ENCODE measurements at places on chromosomes 6 and 20.
A peak's percentile ranks its signal among the peaks of the same experiment; 100 is the strongest.

GRCh38 chr20:3068986-3069900 is 2.2 kb upstream of the OXT start:
- no peaks in the 10 kb centered on the region for H3K27me3 ChIP-seq
- H3K36me3 ChIP-seq, result peaks cover 6% of the 10 kb centered on the region
- no peak overlapping the region for H3K4me3 ChIP-seq
- no peaks in the 10 kb centered on the region for H3K4me1 ChIP-seq
- peak; percentile 56 for DNase-seq

DNA sequence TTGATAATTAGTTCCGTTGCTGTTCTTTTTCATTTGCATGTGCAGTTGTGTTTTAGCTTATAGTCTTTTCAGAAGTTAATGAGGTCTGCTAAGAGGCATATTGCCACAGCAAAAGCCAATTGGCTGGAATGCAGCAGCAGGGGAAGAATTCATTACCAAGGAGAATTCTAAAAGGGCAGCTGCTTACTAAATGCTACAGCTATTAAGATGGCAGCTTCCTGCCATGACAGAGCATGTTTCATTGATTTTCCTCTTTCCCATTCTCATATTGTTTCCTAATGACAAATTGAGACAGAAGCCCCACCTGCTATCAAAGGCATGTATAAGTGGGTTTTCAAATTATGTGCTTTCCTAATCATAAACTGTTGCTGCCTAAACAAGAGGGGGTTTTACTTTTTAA is 66.6 kb downstream of the CLVS2 start:
- H3K36me3 ChIP-seq, result no peaks in the 10 kb centered on the region
- DNase-seq, result no peak
- no peaks in the 10 kb centered on the region for H3K4me1 ChIP-seq
- H3K4me3 ChIP-seq, result no peak overlapping the region

- H3K27me3 ChIP-seq, result no peaks in the 10 kb centered on the region
- no peak overlapping the region for H3K4me3 ChIP-seq
- H3K36me3 ChIP-seq, result no peaks in the 10 kb centered on the region
- H3K27ac ChIP-seq, result no peak overlapping the region
- no peak for DNase-seq
Measured at GRCh38 chr6:24752503-24752902, 22.2 kb upstream of the GMNN start.

GRCh38 chr6:100465701-100466409 is 1.1 kb upstream of the SIM1 start:
- no peak overlapping the region for H3K4me3 ChIP-seq
- H3K27ac ChIP-seq, result no peak overlapping the region
- peaks cover 100% of the 10 kb centered on the region for H3K27me3 ChIP-seq
- peaks cover 8% of the 10 kb centered on the region for H3K4me1 ChIP-seq
- H3K36me3 ChIP-seq, result no peaks in the 10 kb centered on the region

- no peak for DNase-seq
- no peak overlapping the region for H3K27ac ChIP-seq
- peaks cover 17% of the 10 kb centered on the region for H3K4me1 ChIP-seq
- H3K27me3 ChIP-seq, result no peaks in the 10 kb centered on the region
Measured at GRCh38 chr20:13687815-13688214, 49.1 kb upstream of the TASP1 start.

- no peak overlapping the region for H3K4me3 ChIP-seq
- H3K4me1 ChIP-seq, result no peaks in the 10 kb centered on the region
- H3K27me3 ChIP-seq, result no peaks in the 10 kb centered on the region
- H3K27ac ChIP-seq, result no peak overlapping the region
- no peaks in the 10 kb centered on the region for H3K36me3 ChIP-seq
- peak; percentile 80 for DNase-seq
Measured at GRCh38 chr6:136415351-136416007, 125.8 kb upstream of the BCLAF1 start.

DNA sequence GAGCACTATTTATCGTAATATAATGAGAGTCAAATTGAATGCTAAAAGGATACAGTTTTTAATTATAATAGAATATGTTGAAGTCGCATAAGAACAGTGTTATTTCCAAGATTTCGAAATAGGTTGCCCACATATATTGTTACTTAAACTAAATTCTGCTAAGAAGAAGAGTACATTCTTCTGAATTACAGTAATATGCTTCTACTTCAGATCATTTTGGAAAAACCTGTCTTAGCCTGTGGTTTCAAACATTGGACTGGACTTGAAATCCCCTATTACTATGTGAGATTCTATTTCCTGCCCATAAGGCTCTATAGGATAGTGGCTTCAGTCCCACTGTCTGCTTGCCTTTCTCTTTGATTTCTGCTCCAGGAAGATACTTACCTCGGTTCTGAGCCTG is 137.2 kb downstream of the B3GAT2 start:
- no peaks in the 10 kb centered on the region for H3K27me3 ChIP-seq
- no peaks in the 10 kb centered on the region for H3K4me1 ChIP-seq
- no peak overlapping the region for H3K27ac ChIP-seq
- no peak overlapping the region for H3K4me3 ChIP-seq

DNA sequence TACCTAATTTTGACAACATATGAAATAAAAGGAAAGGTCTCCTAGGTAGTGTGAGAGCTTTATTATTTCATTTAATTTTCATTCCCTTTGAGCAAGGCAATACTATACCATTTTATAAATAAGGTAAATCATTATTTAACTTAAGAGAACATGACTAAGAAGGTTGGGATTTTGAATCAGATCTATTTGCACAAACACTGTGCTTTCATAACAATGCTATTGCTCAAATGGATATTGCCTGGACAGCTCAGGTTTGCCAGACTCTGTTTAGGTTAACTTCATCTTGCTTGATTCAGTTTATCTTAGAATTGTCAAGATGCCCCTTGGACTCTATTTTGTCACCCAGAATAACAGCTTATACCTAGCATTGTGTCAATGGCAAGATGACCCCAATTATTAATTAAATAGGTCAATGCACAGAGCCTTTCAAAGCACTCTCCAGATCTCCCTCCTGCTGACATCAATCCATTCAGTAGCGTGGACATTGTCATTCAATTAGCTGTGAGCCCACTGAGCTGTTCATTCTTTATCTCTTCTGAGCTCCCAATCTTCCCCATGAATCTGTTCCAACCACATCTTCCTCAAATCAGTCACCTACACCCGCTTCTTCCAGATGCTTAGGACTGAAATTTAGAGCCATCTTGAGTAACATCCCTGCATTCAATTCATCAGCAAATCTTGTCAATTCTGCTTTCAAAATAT is 42.1 kb upstream of the TMEM30A start:
- no peaks in the 10 kb centered on the region for H3K4me1 ChIP-seq
- no peak overlapping the region for H3K27ac ChIP-seq
- H3K27me3 ChIP-seq, result no peaks in the 10 kb centered on the region

DNA sequence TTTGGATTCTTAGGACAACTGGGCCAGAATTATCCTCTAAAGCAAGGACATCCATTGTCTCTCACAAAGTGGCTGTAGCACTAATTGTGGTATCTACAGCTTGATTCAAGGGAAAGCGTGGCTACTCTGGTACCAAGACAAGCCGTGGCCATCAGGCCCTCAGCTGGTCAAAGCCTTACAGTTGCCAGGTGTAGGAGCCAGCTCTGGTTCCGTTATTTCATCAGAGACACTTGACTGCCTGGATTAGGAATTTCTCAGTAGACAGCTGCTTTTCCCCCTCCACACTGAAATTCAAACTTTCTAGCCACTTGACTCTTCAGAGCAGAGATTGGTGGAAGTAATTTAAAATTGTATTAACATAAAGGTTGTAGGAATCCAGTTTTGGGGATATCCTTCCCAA is 104.2 kb downstream of the ANKS1A start:
- H3K36me3 ChIP-seq, result peaks cover 18% of the 10 kb centered on the region
- no peaks in the 10 kb centered on the region for H3K4me1 ChIP-seq
- no peak for DNase-seq
- no peaks in the 10 kb centered on the region for H3K27me3 ChIP-seq

DNA sequence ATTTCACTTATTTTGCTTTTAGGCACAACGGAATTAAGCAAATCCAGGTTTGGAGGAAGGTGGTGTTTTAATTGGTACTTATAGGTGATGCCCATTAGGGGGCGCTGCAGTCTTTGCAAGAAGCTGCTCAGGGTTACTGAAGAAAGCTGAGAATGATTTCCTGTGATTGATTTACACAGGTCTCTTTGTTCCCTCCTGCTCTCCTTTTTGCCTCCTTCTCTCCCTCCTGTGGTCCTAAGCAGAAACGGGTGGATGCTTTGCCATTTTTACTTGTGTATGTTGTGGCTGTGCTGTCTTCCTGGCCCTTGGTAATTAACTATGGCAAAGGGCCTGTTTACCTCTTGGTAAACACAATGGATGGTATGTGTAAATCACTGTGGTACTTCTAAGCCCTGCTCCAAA is 97.8 kb downstream of the ANKS1A start:
- peaks cover 18% of the 10 kb centered on the region for H3K36me3 ChIP-seq
- no peaks in the 10 kb centered on the region for H3K4me1 ChIP-seq
- DNase-seq, result peak; percentile 88
- no peaks in the 10 kb centered on the region for H3K27me3 ChIP-seq
- no peak overlapping the region for H3K4me3 ChIP-seq
